ENCODE measurements at places on chromosomes 7 and 10. TPM values are rescaled to one million over a fixed set of nuclear protein-coding genes. Genes with fewer than 3 reads are reported as not detected.

Gene LIPN
- total RNA-seq: not detected

Gene ACTR3C
- total RNA-seq: not detected

Gene FXYD4
- not detected for total RNA-seq

Gene SORCS3
- not detected for total RNA-seq

Gene ANKRD22
- 0.40 TPM for total RNA-seq

Gene MALRD1
- not detected for total RNA-seq

Gene SPOCK2
- 0.29 TPM for total RNA-seq

Gene WNT8B
- total RNA-seq: not detected

Gene MYO1G
- 0.27 TPM for total RNA-seq

Gene PNLIP
- total RNA-seq: 0.28 TPM

Gene FZD8
- total RNA-seq: 4.7 TPM

Gene SNX13
- 14.2 TPM for total RNA-seq

Gene HMX3
- total RNA-seq: 0.08 TPM

Gene RARRES2
- total RNA-seq: not detected

Gene TEX47
- not detected for total RNA-seq

Gene CYP3A5
- 1.1 TPM for total RNA-seq

Gene GBX1
- total RNA-seq: not detected

Gene ANKRD26
- 2.8 TPM for total RNA-seq

Gene CAV1
- total RNA-seq: 658 TPM

Gene CPA5
- total RNA-seq: not detected
